ENCODE measurements at places on chromosomes 12 and 14.
A peak's percentile ranks its signal among the peaks of the same experiment; 100 is the strongest.

DNA sequence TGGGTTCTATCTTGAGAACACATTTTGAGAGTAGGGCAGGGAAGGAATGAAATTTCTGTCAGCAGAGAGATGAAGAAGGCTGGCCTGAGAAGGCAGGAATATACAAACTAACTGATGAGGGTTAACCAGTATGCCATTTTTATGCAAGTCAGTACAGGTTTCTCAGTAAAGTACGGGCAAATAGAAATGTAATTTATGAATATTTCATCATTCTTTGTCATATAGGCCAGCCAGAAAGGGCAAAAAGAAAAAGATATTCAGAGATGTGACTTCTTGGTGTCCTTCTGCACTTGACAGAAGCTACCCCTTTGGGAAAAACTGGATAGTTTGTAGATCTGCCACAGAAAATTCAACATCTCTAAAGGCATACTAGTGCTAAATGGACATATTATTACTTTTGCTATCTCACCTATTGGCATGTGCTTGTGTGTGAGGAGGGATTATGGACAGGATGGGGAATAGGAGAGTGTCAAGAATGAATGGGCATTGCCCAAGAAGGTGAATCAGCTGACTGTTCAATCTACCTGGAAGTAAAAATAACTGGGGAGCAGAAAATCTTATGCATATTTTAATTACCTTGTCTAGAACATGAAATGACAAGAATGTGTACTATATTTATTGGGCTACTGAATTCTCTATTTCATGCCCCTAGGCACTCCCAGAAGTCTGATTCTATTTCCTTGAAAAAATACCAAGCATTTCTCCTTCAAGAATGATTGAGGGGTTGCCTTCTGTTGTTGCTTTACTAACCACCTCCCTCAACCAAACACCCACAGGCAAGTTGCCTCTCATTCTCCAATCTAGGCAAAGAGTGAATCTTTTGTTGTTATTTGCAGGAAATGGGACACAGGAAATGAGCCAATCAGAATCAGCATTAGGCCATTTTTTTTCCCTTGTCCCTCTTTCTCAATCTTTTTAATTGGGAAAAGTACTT, 175.1 kb upstream of the SLC38A2 start:
- no peak for DNase-seq

GRCh38 chr12:108826807-108827721, 30.3 kb downstream of the SSH1 start:
- DNase-seq = no peak

GRCh38 chr12:27464220-27464554, 17.7 kb downstream of the SMCO2 start:
- no peak for DNase-seq

- DNase-seq = no peak
Measured at GRCh38 chr12:118103201-118103600, 610 bp downstream of the VSIG10 start.

GRCh38 chr12:32450768-32451167, 51.4 kb downstream of the FGD4 start:
- DNase-seq = no peak

DNA sequence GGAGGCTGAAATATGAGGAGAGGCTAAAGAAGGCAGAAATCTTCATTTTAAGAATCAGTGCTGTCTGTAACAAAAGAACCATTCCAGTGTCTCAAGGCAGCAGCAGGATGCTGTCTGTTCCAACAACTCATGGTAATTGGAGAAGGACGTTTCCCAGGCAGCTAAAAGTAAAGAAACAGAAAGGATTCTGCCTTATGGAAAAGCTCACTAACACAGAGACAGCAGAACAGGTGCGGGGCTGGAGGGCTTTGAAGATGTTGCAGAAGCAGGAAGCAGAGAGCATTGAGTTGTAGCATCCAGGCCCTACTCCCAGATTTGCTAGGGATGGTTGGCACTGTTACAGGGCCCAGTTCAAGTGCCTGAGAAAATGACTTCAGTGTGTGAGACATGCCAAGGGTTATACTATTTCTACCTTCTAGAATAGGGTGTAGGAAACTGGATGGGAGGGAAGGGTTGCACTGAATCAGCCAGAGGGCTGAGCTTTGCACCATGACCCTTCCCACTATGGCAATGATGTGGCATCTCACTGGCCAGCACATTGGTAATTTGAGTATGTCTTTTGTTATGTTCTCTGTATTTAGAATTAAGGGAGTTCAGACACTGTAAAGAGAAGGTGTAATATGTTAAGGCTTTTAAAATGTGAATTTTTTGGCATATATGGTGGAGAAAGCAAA, 160.0 kb upstream of the FBXO33 start:
- DNase-seq = no peak

DNA sequence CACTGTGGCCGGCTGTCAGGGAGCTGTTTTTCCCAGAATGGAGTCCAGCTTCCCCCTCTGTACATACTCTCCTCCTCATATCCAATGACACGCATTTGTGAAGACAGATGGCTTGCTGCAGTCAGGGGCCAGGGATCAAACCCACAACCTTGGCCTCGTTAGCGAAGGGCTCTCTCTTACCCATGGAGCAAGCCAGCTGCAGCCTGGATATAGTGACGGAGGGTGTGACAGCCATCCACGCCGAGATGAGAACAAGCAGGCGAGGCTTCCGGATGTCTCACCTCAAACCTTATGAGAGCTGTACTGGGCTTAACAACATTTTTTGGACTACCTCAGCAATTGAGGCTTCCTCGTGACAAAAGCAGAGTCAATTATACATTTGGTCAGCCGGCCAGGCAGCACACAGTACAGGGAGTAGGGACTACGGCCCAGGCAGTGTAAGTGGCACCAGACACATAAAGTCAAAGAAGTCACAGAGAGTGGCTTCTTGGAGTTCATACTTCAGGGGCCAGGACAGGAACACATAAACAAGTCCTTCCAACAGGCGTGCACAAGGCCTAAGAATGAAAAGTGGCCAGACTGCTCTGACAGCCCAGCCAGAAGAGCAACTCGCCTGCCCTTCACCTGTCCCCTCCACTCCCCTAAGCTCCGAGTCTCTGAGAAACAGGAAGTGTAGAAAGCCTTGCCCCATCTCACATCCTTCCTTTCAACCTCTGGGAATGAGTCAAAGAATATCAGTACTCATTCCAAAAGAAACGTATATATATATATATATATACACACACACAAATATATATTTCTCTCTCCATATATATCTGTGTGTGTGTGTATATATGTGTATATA, 115.1 kb downstream of the TTC7B start:
- DNase-seq = no peak

- no peak for DNase-seq
Measured at GRCh38 chr12:127599436-127599835, 667.5 kb upstream of the TMEM132C start.

- no peak for DNase-seq
Measured at GRCh38 chr12:1054117-1054870, 63.3 kb downstream of the ERC1 start.

GRCh38 chr12:52207895-52208294, 16.1 kb upstream of the KRT80 start:
- no peak for DNase-seq

DNA sequence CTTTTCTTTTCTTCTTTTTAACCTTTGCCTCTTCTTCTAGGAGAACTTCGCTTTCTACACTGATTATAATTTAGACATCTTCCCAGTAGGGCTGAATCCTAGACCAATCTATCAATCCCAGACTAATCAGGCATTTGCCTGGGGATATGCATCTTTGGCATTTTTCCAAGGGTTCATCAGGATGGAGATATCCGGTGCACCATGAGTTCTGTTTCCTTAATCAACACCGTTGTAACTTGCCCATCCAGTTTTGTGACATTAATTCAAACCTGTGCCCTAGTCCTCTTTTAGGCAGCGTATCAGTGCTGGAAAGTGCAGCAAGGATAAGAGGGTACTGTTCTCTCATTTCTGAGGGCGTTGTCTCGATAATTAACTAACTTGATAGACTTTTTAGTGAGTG, 617 bp upstream of the MGP start:
- DNase-seq = no peak

GRCh38 chr14:89028462-89029134, 204.1 kb downstream of the TTC8 start:
- DNase-seq = no peak

- DNase-seq = no peak
Measured at GRCh38 chr12:15346488-15346887, 24.2 kb downstream of the PTPRO start.

DNA sequence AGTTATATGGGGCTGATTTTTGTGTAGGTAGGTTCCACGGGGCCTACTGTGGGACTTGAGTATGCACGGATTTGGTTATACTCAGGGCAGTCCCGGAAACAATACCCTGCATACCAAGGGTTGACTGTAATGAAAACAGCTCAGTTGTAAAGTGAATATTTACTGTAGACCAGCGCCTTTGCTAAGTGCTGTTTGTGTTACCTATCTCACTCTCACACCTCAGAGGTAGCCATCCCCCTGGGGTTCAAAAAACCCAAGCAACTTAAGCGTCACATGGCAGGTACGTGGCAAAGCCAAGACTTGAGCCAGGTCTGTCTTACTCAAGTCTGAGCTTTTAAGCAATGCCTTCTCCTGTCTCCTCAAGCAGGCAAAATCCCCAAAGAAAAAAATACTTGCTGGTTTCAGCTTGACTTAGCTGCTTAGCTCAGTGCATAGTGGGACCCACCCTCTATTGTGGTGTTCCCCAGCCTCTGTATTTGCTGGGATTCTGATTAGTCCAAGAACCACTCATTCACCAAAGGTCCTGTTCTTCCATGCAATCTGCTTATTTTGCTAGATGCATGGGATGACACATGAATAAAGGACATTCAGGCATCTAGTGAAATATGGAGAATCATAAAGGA, 34.2 kb upstream of the STRN3 start:
- DNase-seq = no peak

DNA sequence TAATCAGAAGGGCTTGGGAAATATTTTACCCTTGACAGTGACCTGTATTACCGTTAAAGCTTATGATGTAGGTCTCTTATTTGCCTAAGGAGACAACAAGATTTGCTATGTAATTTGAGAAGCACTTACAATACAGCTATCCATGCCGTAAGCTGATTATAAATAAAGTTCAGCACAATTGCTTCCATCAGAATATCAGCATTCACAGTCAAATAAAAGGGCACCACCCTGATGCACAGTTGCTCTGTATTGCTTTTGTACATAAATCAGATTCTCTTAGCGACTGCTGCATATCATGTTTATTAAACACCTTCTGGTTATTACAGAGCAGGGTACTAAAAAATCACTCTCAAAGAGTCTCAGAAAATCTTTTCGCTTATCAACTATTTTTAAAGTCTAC, 67.3 kb upstream of the VRK1 start:
- DNase-seq = no peak

DNA sequence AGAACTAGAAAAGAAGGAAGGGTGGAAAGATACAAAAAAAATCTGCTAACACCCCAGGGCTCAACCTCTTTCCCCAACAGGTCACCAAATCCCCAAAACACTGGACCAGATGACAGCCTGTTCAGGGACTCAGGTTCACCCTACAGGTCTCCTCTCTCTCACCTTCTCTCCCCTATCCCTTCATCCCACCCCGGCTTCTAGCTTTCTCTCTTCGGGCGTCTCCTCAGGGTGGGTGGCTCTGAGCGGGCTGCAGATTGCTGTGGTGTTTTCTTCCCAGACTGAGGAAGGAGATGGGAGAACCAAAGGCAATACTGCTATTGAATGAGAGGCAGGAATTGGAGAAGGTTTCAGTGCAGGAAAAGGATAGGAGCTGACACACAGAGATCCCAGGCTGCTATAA, 39.3 kb downstream of the ANO2 start:
- no peak for DNase-seq

DNA sequence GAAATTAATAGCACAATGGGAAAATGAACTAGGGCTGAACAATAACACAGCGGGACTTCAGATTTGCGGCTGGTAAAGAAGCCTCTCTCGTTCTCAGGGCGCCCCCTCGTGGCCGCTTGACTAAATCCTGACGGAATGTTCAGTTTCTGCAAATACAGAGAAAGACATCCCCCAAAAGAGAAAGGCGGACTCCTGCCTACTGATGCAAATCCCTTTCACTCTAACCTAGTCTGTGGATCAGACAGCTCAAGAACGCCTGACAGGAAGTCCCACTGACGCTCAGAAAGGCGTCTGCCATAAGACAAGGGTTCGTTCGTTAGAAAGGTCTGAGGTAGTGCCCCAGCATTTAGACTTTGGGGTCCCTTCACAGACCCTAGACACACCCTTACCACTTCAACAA, 2.5 kb downstream of the NUAK1 start:
- peak; percentile 35 for DNase-seq

Measured in stimulated activated CD8-positive, alpha-beta memory T cell treated with anti-CD3 and anti-CD28 coated beads, Interleukin-7, amount 100 ng/mL, for 1 hour (primary cell).